Stimulated activated CD4-positive, alpha-beta T cell treated with anti-CD3 and anti-CD28 coated beads, Interleukin-15, amount 100 ng/mL, for 1 hour (primary cell): ENCODE measurements at places on chromosomes 13 and 19.

DNA sequence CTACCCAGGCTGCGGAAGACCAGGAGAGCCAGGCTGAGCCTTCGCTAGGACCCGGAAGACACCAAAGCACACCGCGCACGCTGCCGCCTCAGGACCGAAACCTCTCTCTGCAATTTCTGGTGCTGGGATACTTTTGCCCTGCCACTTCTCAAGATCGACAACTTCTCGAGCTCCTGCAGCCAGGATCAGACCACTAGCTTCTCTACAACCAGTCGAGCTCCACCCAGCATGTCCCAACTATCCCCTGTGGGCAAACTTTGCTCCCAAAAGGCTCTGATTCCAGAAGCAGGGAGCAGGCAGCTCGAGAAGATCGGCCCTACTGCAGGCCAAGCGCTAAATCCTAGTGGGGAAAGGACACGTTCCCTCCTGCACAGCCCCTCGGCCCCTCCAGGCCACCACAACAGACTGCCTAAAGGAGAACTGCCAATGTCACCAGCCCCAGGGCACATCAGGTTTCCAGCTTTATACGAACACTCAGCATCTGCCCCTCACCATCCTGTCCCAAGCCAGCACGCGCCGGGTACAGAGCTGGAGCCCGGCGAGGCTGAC is 979 bp downstream of the AKAP8 start:
- no peak for DNase-seq

DNA sequence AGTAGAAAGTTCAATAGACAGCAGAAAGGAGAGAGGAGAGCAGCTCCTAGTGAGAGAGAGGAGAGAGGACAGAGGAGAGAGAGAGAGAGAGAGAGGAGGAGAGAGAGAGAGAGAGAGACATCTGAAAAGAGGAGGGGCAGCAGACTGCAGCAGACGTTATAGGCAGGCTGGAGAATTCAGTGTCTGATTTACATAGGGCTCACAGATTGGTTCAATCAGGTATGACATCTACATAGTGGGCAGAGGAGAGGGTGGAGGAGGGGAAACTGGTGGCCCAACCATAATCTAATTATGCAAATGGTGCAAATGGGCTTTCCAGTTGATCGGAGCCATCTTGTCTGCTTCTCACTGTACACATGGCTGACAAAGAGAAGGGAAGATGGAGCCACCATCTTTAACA is 221.3 kb upstream of the TRPC4 start:
- no peak for DNase-seq

- no peak for DNase-seq
These were observed 12.7 kb downstream of the SLC27A1 start for GRCh38 chr19:17482877-17483604.

DNA sequence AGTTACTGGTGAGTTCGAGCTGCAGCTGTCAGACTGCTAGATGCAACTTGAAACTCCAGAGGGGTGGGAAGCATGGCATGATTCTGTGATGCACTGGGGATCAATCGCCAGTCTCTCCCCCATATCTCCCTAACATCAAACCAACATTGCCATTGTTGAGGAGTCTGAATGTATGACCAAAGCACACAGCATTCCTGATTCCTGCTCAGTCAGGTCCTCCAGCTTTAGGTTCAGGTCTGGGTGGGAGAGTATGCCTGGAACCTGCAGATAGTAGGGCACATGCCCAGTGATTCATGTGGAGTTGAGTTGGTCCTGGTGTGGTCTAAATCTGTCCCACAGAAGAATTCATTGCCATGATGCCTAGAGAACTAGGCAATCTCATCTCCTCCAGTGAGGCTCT is 269.1 kb downstream of the GPC5 start:
- no peak for DNase-seq

DNA sequence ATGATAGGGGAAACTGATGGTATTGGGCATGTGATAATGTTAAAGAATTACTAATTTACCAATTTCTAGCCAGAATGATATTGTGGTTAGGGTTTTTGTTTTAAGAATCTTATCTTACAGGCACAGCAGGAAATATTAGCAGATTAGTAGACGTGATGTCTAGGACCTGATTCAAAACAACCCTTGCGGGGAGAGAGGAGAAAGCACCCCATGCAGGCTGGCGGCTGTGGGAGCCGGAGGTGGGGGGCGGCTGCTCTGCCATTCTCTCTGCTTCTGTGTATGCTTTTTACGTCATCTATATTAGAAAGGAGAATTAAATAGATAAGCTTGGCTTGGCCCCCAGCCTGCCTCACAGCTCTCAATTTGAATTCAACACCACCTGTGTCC is 41.5 kb downstream of the MLLT1 start:
- no peak for DNase-seq

GRCh38 chr19:12314553-12314952 is 18.9 kb downstream of the ZNF563 start:
- no peak for DNase-seq

GRCh38 chr13:65889368-65889767 is 1340.8 kb downstream of the PCDH9 start:
- DNase-seq: no peak

GRCh38 chr13:43085545-43085944 is 62.2 kb downstream of the DNAJC15 start:
- DNase-seq: no peak

DNA sequence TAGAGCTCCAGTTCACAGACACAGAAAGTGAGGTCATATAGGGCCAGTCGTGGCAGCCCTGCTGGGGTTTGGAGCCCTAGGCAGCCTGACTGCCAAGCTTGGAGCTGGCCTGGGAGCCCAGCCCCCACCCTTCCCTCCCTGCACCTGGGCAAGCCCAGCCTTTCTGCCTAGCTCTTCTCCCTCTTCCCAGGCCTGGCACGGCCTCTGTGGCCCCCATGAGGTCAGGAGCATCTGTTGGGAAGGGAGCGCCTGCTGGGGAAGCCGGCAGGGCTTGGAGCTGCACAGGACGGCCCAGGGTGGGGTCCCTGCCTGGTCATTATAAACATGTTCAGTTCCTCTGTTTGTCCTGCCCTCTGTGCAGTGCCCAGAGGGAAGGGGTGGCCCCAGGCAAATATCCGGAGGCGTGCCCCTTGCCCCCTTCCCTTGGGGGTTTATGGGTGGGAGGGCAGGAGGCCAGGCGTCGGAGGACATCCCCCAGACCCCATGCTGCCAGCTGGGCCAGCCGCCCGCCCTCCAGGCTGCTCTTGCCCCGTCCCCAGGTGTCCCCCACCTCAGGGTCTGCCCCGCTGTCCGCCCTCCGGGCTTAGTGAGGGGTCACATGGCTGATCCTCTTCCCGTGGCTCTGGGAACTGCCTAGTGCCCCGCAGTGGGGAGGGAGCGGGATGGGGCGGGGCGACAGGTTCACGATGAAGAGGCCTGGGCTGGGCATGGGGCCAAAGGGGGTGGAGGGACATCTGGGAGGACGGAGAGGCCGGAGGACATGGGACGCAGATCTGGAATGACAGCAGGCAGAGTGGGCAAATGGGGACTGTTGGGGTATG is 30.0 kb upstream of the NCCRP1 start:
- DNase-seq: no peak

DNA sequence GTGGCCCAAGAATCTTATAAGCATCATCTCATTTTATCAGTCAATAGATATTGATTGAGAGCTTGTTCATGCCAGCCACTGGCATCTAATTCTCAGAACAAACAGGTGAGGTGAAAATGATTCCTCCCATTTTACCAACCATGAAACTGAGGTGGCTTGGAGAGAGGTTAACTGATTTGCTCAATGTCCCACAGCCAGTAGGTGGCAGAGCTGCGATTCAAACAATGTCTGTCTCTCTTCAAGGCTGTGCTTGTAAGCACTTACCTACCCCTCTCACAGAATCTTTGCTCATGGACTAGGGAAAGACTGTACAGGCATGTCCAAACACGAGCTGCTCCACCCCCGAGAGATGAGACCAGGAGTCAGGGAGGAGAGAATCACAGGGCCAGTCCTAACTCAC is 21.5 kb upstream of the GSX1 start:
- DNase-seq: no peak

GRCh38 chr13:50521006-50521830 is 322.3 kb downstream of the DLEU7 start:
- DNase-seq: no peak

DNA sequence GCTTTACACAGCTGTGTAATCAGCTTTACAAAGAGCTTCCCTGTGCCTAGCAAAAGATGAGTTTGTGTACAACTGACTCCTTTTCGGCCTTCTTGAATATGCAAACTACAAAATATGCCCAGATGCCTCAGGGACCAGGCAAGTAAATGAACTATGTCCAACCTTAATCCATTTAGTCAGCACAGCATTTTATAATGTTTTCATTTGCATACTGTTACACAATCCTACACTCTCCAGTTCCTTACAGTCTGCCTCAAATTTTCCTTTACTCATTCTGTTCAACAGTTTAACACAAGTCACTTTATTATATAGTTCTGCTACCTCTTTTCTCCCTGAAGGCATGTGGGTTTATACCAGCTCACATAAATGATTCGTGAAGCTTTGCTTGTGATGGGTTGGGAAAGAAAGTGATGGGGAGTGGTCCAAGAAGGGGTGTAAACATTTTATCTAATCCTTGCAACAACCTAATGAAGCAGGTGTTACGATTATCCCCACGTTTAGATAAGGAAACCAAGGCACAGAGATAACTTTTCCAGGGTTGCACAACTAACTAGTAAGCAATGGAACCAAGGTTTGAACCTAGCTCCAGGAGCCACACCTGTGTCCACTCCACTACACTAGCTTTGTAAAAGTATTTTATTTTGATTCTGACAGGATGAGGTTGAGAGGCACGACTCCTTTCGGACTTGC is 3.3 kb upstream of the USP12 start:
- DNase-seq: no peak

- DNase-seq: no peak
These were observed 18.9 kb downstream of the PAK4 start for GRCh38 chr19:39144290-39145071.

DNA sequence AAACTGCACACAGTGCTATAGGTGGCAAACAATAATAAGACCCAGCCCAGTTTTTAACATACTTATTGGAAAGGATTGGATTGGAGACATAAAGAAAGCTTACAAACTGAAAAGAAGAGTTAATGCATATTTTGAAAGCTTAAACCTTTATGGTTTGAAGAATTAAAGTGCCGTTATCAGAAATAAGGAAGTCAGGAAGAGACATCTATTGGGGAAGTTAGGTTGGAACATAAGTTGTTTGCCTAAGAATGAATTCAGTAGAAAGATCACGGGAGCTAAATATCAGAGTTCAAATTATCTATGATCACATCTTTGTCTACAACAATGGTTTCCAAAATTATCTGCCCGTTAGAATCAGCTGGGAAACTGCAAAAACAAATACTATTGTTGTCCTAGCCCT is 767.9 kb downstream of the PCDH9 start:
- DNase-seq: no peak
